ENCODE measurements at places on chromosomes 7 and 10.

DNA sequence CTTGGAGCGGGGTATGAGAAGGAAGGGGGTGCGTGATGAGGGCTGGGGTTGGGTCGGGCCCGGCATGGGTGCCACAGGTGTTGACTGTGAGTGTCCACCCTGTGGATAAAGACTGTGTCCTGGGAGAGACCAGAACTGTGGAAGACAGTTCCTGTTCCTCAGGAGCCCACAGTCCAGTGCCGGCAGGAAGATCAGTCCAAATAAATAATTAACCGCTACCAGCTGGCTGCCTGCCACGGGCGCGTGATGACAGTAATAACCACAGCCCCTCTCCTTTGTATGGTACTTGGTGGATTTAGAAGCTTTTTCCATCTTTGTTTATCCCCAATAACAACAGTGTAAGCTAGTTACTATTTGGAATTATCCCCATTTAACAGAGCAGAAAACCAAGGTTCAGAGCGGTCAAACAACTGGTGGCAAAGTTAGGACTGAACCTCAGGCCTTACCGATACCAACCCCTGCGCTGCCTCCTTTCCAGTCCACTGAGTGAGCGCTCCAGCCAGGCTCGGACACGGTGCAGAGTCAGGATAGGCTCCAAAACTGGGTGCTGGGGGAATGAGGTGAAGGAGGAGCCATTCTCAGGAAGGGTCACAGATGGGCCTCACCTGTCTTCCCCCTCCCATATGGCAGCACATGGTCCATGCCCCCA is 5.1 kb downstream of the ZMIZ1 start:
- peak; percentile 89 for DNase-seq

DNA sequence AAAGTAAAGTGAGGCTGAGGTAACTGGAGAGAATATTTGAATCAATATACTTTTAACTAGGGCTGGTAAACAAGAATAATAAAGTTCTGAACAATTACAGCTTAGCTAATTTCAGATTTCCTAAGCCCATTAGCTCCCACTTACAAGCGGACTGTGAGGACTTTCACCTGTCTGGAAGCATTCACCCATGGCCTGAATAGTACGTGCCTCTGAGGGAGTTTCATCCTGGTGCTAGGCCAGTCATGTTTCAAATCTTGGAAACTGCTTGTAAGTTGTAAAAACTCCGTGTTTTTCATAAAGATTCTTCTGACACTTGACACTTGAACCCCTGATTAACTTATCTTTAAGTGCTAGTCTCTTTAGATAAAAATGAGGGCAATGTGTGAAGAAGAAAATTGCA is 975.2 kb upstream of the GHITM start:
- DNase-seq = no peak

GRCh38 chr10:117969592-117969991 is 77.1 kb downstream of the RAB11FIP2 start:
- no peak for DNase-seq

- DNase-seq = no peak
These were observed 54.7 kb upstream of the MRLN start for GRCh38 chr10:59807629-59808620.

- no peak for DNase-seq
These were observed 229.8 kb downstream of the FGFR2 start for GRCh38 chr10:121368347-121369025.

- no peak for DNase-seq
These were observed 63.4 kb upstream of the SYPL1 start for GRCh38 chr7:106175507-106175906.

DNA sequence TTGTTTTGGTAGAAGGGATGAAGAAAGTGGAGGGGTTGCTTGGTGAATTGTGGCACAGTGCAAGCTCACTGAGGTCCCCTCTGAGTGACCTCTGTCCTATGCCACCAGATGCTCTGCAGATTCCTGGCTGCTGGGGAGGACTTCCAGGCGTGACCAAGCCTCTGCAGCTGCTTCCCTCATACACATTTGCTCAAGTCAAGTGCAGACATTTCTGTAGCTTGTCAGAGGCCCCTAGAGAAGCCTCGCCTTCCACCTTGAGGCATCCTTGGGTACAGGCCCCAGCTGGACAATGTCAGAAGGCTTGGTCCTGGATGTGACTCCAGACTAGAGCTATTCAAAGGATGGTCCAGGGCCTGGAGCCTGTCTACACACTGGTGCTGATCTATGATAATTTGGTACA is 464.2 kb downstream of the PLXNA4 start:
- DNase-seq = no peak

DNA sequence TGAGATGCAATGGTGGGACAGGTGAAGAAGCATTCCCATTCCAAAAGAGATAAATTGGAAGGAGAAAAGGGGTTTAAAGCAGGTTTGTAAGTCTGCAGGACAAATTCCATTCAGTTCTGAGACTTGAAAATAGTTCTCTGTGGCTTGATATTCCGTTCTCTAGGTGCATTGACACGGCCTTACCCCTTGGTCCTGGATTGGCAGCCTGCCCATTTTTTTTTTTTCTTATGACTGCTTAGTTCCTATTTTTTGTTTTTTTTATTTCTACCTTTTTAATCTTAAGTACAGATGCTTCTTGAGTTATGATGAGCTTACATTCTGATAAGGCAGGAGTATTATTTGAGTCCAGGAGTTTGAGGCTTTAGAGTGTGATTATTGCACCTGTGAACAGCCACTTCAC is 70.6 kb downstream of the MLLT10 start:
- no peak for DNase-seq

- DNase-seq = no peak
These were observed 103.9 kb downstream of the GATA3 start for GRCh38 chr10:8158193-8159071.

GRCh38 chr10:11853468-11853867 is 30.3 kb downstream of the PROSER2 start:
- no peak for DNase-seq

DNA sequence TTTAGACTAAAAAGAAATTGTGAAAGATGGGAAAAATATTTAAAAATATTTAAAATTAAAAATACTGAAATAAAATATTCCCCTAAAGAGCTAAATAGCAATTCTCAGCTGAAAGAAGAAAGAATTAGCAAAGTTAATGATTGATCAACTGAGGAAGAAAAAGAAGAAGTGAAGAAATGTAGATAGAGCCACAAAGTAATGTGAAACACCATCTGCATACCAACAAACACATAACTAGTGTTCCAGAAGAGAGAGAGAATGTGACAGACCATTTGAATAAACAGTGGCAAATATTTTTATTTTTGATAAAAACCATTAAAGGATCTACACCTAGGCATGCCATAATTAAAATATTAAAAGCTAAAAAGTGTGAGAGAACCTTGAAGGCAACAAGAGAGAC is 784.5 kb upstream of the ZWINT start:
- no peak for DNase-seq

GRCh38 chr10:86292462-86293395 is 73.9 kb downstream of the GRID1 start:
- peak; percentile 31 for DNase-seq

- peak; percentile 67 for DNase-seq
These were observed 34.5 kb upstream of the MEOX2 start for GRCh38 chr7:15720849-15721471.

DNA sequence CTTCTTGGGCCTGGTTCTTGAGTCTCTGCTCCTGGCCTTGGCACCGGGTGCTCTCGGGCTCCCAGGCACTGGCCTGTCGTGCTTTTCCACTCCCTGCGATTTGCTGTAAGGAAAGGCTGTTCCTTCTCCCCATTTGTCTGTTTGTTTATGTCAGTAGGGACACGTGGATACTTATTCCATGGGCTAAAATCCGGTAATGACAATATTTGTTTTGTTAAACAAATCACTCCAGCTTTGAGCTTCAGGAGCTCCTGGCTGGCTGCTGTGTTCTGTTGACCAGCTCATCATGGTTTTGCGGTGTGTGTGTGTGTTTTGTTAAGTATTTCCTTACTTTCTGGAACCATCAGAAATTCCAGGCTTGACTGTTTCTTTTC is 17.5 kb upstream of the JAKMIP3 start:
- DNase-seq = no peak

DNA sequence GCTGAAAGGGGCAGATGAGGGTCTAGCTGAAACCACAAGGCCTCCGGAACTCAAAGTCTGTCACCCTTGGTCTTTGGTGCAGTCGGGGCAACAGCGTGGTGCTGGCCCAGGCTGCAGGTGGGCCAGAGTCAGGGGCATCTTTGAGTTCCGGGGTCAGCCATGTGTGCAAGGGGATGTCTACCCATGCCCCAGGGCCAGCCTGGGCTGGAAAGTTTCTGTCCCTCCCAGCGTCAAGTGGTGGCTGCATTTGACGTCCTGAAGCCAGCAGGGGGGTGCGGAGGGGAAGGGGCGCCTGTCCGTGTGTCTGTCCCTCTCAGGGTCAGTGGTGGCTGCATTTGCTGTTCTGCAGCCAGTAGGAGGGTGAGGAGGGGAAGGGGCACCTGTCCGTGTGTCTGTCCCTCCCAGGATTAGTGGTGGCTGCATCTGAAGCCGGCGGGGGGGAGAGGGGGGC is 638 bp downstream of the BRAT1 start:
- no peak for DNase-seq

GRCh38 chr10:113069595-113069994 is 119.5 kb downstream of the TCF7L2 start:
- no peak for DNase-seq

DNA sequence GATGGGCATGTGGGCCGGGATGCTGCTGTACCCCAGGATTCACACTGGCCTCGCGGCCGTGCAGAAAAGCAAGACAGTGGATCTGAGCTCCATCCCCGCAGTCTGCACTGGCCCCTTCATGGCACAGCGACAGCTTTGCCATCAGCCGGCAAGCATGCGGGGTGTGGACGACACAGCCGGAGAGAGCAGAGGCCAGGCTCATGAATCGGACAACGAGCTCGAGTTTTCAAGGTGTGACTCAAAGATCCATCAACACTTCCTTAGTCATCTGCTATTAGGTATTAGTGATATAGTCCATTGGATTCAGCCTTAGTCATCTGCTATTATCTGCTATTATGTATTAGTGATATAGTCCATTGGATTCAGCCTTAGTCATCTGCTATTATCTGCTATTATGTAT is 254.7 kb downstream of the KLF6 start:
- no peak for DNase-seq

DNA sequence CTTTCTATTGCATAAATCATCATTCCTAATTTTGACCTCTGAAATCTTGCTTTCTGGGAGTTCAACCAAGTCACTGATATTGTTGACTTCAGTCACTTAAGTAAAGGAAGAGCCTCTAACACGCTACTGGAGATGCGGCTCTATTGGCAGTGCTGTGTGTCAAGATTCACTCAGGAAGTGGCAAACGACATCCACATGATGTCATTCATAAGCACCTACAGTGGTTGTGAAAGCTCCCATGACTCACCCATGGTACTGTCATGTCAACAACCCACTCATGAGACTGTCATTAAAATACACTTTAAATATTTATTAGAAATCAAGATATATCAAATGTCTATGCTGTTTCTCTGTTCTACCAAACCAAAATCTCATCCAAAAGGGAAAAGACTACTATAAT is 52.5 kb upstream of the LHFPL3 start:
- DNase-seq = no peak

- no peak for DNase-seq
These were observed 333.8 kb downstream of the GALNT17 start for GRCh38 chr7:71465741-71466189.

DNA sequence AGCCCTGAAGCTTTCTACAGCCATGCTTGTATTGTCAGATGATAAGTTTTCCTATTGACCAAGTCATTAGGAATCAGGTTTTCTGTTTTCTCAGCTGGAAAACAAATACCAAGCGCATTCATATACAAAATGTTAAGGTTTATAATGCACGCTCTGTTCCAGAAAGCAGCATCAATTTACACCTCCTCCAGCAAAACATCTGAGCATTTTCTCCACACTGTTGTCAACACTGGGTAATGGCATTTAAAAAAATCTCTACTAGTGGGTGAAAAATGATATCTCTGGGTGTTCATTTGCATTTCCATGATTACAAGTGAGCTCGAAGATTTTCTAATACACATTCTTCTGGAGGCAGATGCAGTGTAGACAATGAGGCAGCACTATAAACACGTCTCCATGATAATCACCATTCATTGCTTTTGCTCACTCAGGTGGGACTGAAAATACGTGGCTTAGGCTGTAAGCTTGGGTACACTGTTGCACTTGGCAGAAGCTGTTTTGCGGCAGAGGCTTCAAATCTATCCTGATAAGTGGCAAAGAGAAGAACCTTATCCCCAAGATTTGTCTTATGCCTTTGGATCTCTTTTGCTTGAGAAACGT is 114.8 kb upstream of the PLPP4 start:
- DNase-seq = no peak

GRCh38 chr10:67819768-67820204 is 18.2 kb downstream of the DNAJC12 start:
- DNase-seq = no peak

GRCh38 chr10:86798611-86799010 is 42.2 kb downstream of the BMPR1A start:
- DNase-seq = no peak

DNA sequence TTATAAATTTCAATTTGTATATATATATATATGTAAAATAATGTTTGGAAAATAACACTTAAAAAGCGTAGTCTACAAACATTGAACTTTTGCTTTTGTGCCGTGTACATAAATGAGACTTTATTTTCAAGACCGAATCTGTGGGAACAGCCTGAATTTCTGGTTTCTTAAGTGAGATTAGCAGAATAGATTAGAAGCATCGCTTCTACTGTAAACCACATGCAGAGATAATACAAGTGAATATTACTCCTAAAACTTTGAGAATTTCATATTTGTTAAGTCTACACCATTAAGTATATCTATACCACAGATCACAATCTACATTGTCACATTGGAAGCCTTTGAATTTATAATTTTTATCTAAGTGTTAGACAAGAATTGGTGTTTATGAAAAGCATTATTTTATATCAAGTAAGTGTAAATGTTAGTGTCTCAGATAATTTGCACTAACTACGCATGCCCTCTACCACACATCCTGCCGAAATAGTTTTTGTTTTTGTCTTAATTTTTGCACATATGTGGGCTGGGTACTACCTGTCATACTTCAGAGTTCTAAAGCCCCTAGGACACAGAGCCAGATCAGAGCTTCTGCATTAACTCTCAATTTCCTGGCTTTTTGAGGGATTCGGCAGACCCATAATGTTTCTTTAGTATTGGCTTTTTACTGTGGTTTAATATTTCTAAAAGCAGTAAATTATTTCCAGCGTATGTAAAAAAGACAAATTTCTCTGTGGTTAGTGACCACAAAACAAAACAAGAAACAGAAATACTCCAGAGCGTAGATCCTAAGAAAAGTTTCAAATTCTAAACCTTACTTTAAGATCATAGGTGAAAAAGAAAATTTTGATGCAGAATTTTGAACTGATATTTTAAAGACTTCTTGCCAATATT is 20.0 kb downstream of the TWIST1 start:
- DNase-seq = no peak

Data from Peyer's patch (tissue), 4 donors.